ENCODE measurements at places on chromosomes 6 and 20.

DNA sequence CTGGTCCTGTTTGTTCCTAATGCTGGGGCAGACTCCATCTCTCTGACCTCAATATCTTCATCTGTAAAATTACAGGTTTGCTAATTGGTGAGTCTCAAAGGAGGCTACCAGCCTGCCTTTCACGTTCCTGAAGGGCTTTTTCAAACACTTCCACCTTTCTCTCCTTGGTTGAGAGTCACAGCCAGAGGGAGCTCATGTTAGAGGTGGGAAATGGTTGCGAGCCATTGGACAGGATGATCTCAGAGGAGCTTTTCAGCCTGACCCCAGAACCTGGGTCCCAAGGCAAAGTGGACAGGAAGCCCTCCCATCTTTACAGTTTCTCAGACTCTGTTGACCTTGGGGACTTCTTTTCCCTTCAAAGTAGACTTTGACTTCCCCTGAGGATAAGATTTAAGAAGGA, 37.6 kb downstream of the NDUFAF5 start:
- DNase-seq = no peak

- no peak for DNase-seq
Measured at GRCh38 chr6:163872335-163872734, 457.8 kb downstream of the QKI start.

DNA sequence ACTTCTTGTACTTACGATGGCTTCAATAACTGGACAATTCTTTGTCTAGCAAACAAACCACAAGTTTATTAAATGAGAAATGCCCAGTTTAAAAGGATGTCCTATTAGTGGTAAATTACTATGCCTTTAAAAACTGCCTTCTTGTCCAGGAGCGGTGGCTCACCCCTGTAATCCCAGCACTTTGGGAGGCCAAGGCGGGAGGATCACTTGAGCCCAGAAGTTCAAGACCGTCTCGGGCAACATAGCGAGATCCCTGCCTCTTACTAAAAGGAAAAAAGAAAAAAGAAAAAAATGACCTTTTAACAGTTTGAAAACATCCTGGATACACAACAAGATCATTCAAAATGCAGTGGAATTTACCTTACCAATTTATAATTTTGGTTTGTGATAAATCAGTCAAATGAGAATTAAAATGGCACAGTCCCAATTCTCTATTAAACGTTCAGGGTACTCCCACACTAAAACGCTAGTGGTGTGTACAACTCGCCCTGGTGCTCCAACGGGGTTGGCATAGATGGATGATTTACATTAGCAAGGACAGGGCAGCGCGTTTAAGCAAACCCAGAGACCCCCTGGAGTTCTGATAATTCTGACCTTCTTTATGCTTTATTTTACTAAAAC, 2.3 kb downstream of the ZBTB2 start:
- no peak for DNase-seq

DNA sequence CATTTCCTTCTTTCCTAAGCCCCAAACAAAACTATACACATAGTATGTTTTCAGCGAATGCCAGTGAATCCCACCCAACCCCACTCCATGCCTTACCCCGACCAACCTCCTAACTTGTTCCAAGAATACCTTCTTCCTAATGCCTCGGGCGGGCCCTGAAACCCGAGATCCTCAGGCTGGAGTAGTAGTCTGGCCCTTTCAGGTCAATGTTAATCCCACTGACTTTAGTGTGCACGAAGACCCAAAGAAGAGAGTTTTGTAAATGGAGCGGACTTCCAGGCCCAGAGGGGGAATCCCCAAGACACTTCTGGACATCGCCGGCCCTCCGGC, 394 bp downstream of the YIPF3 start:
- no peak for DNase-seq

DNA sequence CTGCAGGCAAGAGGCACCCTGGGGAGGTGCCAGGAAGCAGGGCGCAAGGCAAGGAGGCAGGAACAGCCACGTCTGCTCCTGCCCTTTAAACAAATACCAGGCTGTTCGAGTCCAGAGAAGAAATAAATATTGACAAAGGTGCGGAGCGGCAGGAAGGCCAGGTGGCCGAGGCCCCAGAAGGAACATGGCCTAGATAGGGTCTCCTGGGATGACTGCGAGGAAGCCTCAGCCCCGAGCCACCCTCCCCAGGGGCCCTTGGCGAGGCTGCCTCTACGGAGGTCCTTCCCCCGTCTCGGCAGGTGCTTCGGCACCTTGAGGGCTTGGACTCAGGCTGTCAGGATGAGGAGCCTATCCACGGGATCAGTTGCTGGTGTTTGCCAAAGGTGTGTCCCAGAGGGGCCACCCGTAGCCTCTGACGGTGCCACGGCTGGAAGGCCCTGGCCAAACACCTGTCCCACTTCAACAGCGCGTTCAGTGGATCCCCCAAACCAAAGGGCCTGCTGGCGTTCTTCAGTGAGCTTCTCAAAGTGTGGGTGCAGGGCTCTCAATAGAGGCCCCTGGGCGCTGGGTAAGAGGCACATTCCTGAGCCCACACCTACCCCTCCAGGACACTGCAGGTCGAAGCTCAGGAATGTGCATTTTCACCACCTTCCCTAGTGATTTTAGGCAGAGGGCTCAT, 39.8 kb downstream of the SNX5 start:
- peak; percentile 56 for DNase-seq

- peak; percentile 14 for DNase-seq
Measured at GRCh38 chr20:52103335-52103912, 88.2 kb downstream of the ZFP64 start.

- DNase-seq = no peak
Measured at GRCh38 chr6:13803581-13803980, 10.8 kb downstream of the MCUR1 start.

GRCh38 chr6:165675120-165675519, 12.1 kb upstream of the PDE10A start:
- DNase-seq = no peak

DNA sequence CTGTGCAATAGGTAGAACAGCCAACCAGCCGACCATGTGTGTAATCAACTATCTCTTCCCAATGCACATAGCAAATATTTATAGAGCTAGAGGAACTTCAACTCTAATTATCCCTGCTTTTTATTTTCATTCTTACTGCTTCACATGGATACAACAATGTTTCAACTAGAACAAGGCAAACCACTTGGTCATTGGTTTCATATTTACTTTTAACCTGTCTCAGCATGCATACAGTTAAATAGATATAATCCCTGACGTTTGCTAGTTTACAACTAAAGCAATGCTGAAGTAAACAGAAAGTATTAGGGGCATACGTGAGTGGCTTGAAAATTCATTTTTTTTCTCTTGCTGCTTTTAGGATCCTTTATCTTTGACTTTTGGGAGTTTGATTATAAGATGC, 318.5 kb upstream of the MAP3K7 start:
- no peak for DNase-seq

DNA sequence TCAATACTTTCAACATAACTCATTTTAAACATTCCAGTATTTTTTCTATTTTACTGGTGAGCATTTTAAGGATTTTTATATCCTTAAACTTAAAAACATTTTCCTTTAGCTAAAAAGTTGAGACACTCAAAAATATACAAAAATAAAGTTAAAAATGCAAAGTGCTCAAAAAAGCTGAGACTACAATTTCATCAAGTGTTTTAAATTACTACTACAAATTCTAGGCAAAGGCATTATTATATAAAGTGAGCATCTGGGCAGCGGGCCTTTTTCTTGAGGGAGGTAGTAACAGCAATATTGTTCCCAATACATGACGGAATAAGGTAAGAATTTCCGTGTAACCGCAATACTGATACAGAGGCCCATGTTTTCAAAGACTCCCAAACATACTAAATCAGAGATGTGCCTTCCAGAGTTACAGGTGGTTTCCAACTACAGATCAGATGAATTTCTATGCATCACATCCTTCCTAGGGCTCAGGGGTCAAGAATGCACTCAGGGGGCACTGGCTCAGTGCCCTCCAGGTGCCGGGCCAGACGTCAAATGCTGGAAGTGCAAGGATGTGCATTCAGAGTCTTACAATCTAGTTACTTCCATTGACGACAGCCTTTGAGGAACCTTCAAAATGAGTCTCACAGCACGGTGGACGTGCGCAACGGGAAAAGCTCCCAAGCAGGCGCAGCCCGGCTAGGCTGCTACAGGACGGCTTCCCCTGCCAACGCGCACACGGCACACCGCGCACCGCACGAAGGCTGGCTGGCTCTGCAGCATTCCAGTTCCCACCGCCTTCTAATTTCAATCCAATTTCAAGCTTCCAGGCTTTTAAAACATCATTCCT, 1.7 kb downstream of the PHF10 start:
- peak; percentile 33 for DNase-seq

DNA sequence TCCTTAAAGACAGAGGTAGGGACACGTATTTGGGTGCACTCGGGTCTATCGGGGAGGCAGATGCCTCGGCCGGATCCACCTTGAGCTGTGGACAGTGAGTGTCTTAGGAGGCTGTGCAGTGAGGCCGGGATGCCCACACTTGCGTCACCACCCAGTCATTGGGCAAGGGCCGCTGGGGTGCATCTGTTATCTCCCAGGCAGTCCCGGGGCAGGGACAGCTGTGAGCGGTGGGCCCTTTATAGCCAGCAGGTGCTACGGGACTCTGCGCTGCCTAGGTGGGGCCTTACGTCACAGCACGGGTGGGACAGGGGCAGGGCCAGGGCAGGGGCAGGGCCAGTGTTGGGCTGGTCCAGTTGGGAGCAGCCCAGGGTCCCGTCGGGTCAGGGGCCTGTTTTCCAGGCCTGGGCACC, 689 bp upstream of the COL20A1 start:
- DNase-seq = no peak

DNA sequence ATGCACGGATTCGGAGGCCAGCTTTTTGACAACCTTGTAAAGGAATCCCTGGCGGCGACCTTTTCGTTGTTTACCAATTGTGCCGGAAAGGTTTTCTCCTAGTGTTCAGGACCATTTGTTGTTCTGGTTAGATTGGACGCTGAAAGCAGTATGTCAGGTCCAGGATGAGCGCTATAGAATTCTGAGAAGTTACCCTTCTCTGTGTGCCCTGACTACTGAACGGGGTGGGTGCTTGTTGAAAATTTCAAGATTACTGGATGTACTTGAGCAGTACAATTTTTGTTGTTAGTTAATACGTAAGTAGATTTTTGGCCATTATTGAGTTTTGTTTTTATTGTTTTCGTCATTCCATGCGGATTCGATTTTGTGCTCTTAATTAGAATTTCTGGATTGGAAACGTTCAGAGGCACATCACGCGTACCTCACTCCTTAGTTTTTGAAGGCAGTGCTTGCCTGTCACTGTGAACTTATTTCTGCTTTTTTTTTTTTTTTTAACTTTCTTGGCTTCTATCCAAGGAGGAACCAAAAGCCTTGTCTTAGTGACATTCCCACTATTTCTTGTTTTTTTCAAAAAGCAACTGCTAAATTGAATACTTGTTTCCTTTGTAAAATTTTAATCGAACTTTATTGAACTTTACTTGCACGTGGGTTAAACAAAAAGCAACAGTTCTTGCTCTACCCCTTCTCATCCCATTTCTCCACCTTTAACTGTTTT, 898 bp downstream of the XRN2 start:
- DNase-seq = no peak
